Activated T-helper 1 cell treated with anti-CD3 and anti-CD28 coated beads, Interleukin-2, amount 50 U/mL, for 16 hours (primary cell): ENCODE measurements at places on chromosomes 1 and 21.

- no peak for DNase-seq
These were observed 282.5 kb downstream of the RGS7 start for GRCh38 chr1:241074507-241074906.

- no peak for DNase-seq
These were observed 21.5 kb upstream of the MTARC2 start for GRCh38 chr1:220726634-220727033.

DNA sequence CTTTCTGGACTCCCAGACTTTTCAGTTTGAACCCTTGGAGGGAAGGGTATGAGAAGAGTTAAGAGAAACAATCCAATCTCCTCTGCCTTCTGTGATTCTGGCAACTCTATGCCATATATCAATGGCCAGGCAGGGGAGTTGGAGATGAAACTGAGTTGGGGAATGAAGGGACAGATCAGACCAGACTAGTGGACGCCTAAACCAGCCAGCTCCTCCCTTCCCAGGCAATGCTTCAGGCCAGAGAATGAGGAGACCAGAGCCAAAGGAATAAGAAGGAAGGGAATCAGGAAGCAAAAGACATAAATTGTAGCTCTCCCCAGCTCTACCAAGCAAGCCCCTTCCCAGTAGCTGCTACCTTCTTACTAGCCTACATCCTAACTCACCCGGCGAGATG lies 22.7 kb downstream of the PLEKHA6 start:
- DNase-seq, result no peak

DNA sequence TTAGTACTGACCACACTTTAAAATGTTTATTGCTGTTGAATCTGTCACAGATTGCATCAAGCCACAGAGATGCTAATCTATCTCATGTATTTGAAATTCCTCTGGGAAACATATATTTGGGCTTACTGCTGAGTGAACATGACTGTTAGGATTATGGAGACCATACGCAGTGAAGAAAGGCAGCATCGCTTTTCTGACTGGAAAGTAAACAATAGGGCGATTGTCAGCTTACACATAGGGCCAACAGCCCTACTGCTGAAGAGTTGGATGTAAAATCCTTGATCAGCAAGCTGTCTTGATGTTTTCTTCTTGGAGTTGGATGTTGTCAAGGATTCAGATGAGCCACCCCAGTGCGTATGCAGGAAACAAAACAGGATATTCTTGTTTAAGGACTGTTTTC lies 368.7 kb upstream of the ADGRL2 start:
- no peak for DNase-seq

DNA sequence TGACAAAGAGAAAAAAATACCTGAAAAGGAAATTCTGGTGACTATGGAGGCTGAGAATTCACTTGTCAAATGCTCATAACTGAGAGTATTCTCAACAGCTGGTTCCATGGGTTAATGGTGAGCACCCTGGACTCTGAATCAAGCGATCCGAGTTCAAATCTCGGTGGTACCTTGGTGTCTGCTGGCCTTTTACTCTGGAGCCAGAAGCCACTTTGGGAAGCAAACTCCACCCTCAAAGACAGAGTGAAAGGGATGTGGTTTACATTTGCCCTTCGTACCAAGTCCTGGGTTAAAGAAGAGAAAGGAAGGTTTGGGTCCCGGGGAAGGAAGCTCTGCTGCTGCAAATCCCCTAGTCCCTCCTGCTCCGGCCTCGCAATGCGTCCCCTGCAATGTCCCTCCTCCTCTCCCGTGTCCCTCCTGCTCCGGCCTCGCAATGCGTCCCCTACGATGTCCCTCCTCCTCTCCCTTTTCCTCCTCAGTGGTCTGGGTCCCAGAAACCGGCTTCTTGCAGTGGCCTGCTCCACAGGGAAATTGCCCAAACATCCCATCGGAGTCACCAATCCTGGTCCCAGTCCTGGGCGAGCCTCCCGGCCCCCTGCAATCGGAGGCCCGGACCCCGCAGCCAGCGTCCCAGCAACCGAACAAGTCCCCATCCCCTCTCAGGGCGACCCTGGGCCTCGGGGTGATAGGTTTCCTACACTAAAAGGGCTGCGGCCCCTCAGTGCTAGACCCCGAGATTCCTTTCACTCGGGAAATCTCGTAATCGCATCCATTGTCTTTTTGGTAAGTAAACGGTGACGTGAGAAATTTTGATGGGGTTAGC lies 129.4 kb downstream of the PPIAL4G start:
- DNase-seq, result no peak

DNA sequence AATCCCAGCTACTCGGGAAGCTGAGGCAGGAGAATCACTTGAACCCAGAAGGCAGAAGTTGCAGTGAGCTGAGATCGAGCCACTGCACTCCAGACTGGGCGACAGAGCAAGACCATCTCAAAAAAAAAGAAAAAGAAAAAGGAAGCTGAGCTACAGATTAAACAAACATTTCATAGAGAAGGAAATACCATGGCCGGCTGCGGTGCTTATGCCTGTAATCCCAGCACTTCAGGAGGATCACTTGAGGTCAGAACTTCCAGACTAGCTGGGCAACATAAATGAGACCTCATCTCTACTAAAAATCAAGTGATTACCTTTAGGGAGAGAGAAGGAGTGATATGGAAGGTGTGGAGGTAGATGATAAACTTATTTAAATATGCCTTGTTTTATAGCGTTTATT lies 14.0 kb upstream of the CFAP126 start:
- no peak for DNase-seq

- no peak for DNase-seq
These were observed 31.5 kb downstream of the COL18A1 start for GRCh38 chr21:45436351-45437065.

DNA sequence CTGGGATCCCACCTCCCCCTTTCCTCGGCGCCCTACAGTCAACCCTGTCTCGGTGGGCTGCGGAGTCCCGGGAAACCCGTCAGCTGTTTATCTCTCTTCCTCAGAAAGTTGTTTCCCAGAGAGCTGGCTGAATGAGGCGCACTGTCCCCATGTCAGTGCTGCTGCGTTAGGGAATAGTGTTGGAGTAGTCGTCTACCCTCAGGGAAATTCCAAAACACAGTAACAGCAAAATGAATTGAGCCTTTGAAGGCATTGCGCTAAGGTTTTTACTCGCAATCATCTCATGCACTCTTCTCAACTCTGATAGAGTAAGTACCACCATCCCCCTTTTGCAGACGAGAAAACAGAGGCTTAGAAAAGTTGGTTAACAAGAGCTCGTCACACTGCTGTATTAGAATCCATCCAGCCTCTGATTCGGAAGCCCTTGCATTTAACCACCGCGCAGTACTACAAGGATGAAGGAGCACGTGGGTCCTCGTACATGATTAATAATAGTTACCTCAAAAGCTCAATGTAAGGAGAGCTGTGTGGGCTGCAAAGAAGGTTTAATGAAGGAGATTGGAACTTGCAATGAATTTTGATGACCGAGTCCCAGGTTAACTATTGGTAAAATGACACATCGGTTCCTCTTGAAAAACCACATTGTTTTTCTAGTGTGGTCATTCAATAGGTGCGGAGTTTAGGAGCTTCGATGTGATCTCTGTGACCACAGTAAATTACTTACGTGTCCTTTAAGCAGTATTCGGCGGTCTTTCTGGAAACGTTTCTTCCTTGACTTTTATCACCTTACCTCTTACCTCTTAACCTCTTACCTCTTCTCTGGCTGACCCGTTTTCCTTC lies 788 bp upstream of the EDEM3 start:
- DNase-seq, result no peak

DNA sequence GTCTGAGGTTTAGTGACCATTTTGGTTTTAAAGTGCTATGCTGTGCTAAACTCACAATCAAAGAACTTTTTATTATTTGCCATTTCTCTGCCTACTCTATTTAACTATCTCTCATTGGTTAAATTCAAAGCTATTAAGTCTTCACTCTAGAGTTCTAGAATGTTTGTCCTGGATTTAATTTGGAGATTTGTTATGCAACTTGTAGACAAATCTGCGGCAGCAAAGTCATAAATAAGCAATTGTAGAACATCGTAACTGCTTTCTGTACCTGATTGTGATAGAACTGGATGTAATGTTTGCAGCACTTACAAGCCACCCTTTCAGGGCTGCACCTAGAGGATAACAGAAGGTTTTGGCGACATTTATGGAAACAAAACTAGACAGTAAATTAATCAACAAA lies 566.5 kb upstream of the ADGRL2 start:
- no peak for DNase-seq
